Upper lobe of right lung (tissue), 1 donor: ENCODE measurements at places on chromosomes 2 and 18.
A peak's percentile ranks its signal among the peaks of the same experiment; 100 is the strongest.

GRCh38 chr2:133346654-133347053, 221.6 kb downstream of the NCKAP5 start:
- DNase-seq = no peak

DNA sequence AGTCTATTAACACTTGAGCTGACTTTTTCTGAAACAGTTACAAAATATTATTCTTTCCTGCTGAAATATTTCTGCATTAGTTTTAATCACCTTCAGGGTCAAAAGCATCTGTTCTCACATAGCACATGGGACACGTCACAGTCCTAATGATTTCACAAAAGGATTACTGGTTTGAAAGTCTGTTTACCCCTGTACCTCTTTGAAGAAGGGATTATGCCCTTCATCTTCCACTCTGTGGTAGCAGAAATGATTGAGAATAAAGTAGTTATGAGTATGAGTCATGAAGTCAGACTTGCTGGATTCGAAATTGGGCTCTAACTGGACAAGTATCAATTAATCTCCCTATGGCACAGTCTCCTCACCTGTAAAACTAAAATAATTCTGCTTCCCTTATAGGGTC, 121.2 kb downstream of the SATB2 start:
- no peak for DNase-seq

DNA sequence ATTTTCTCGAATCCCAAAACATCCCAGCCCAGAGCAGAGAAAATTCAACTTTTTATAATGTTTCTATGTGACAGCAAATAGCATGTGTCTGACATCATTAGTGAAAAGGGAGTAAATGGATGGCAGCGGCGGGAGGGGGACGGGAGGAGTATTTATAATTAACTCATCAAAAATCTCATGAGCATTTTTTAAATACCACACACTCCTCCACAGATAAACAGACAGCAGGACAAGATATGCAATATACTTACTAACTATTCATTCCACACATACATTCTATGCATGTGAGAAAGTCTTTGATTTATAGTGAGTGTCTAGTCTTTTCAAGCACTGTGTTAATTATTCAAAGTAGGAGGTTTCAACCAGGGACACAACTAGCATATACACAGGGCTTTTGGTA, 107.6 kb downstream of the LRP2 start:
- no peak for DNase-seq

GRCh38 chr18:62725896-62726295, 10.6 kb downstream of the PHLPP1 start:
- DNase-seq = no peak

GRCh38 chr2:17646081-17646554, 105.6 kb downstream of the VSNL1 start:
- no peak for DNase-seq

DNA sequence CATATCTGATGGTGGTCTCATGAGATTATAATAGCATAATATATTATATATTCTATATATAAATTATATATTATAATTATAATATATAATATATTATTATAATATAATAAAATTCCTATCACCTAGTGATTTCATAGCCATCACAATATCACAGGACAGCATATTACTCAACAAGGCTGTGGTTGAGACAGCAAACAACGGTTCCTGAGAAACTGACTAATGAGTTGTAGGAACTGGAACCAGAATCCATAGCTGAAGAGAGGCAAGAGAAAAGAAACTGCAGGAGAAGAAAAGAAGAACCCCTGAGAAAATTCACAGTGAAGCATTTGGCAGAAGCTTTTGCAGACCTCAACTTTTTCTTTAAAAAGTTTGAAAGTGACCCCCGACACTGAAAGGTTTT, 84.0 kb downstream of the BCL2L11 start:
- DNase-seq = no peak

DNA sequence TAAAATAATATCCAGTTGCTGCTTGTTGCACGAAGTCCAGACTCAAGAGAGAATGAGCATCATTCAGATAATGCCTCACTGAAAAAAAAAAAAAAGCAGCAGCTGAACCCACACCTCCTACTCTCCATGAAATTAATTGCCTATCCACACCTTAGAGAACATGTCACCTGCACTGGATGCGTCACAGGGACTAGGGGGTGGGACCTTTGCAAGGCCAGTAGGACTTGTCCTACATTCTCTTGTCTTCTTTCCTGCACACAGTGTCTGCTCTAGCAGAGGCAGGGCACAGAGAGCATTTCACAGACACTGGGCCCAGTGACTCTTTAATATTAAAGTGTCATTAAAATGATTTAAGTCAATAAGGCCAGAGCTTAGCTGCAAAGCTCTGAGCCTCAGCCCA, at the start of gene ABCA12:
TSS of gene ABCA12 (minus strand) at position 148 of the 400 bp plus-strand sequence. CDS start 418 bp downstream, outside the sequence.
- no peak for DNase-seq

DNA sequence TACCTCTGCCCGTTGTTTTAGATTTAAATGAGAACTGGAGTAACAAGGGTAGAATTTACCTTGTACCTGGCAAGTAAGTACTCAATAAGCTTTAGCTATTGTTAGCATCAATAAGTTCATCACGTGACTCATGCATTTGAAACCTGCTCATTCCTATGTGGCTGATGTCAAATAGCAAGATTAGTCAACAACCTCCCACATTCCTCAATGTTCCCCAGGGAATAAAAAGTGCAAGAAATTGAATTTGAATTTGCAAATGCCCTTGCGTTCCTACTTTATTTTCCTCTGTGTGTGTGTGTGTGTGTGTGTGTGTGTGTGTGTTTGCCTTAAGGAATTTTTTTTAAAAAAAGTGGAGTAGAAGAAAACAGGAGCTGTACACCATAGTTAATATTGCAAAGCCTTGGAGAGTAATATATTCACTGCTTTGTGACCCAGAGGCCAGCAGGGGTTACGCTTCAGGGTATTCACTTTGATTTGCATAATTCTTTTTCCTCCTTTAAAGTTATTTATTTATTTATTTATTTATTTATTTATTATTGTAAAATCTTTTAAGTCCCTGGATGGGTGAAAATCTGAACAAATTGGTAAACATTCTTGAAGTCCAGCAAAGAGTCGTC, 43.9 kb upstream of the DNAH7 start:
- no peak for DNase-seq

- DNase-seq = peak; percentile 93
Observed at GRCh38 chr2:231463698-231464575, at the start of gene NCL. Gene NCL, minus strand, starts transcription at chr2:231464484. Its CDS starts 131 bp downstream, at chr2:231464353.
